ENCODE measurements at places on chromosomes 11 and 22.
A peak's percentile ranks its signal among the peaks of the same experiment; 100 is the strongest.

DNA sequence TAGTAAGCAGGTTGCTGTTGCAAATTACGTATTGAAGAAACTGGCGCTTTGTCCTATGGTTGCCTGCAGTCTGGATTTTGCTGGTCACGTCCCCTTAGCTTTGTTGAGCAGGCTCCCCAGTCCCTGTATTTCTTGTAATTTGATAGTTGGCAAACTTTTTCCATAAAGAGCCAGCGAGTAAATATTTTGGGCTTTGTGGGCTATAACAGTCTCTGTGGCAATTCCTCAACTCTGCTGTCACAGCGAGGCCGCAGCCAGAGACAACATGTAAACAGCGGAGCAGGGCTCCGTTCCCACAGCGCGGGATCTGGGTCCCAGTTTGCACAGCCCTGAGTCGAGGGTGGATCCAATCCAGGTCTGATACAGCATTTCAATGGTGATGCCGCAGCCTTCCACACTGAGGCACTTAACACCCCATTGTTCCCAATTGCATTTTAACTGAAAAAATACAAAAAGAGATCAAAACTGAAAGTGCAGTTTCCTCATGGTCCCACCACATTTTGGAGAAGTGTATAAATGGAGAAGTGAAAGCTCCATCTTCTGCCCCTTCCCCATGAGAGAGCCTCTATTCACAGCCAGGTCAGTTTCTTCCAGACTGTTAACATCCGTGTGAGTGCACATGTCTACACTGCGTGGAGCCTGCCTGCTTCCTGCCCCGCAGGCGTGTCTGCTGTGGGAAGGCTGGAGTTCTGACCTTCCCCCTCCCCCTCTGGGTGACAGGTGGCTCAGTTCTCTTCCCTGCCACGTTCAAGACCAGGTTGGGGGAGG lies 89.1 kb downstream of the RPS6KA4 start:
- DNase-seq: no peak

GRCh38 chr22:27283714-27284113 lies 517.8 kb downstream of the MN1 start:
- DNase-seq: no peak

- no peak for DNase-seq
Measured at GRCh38 chr11:124879493-124880289, 14.5 kb downstream of the ROBO3 start.

DNA sequence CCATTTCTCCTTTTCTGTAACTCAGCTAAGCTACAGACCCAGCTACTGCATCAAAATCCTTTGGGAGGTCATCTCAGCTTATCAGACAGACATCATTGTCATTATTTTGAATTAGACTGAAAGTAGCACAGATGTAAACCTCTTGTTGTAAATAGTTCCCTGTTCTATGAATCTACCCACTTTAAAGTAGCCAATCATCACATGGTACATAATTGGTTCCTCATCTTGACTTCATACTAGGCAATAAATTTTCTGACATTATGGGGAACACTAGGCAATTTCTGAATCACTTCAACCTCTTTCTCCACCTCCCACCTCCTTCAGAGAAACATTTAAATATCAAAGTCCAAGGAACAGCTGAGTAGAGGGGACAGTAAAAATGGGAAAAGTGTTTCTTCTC lies 47.9 kb downstream of the MPPED2 start:
- DNase-seq: no peak

DNA sequence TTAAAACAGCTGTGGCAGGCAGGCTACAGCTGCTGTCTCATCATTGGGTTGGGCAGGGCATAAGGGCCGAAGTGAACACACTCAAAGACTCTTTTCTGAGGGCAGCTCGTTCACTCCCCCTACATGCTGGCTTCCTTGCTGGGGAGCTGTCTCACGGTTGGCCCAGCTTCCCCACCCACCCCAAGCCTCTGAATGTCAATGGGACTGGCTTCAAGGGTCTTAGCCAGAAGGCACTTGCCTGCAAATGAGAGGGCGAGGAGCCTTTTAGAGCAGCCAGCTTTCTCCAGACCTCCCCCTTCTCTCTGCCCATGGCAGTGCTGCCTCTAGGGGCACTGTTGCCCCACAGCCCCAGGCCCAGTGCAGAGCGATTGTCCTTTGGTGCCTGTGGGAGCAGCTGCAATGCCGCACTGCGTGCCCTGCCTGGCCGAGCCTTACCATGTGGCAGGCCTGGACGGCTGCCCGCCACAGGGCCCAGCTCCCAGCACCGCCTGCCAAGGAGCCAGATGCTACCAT lies 94.7 kb upstream of the RASSF10 start:
- peak; percentile 67 for DNase-seq

- DNase-seq: peak; percentile 14
Measured at GRCh38 chr11:103202048-103202651, 92.9 kb downstream of the DYNC2H1 start.

DNA sequence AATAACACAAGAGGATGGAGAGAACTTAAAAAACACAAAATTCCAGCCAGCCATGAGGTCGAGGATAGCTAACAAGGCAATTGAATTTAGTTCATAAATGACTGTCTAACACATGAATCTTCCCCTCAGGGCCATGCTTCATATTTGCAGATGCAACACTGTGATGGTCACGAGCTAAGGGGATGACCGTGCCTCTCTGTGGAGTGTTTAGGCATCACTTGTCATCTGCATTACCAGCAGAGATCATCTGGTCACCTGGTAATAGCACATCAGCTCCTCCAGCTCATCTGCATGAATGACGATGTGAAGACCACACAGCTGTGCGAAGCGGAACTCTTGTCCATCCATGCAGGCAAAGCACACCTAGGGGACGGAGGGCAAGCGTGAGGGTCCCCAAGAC lies 20.9 kb upstream of the SLC25A1 start:
- no peak for DNase-seq

DNA sequence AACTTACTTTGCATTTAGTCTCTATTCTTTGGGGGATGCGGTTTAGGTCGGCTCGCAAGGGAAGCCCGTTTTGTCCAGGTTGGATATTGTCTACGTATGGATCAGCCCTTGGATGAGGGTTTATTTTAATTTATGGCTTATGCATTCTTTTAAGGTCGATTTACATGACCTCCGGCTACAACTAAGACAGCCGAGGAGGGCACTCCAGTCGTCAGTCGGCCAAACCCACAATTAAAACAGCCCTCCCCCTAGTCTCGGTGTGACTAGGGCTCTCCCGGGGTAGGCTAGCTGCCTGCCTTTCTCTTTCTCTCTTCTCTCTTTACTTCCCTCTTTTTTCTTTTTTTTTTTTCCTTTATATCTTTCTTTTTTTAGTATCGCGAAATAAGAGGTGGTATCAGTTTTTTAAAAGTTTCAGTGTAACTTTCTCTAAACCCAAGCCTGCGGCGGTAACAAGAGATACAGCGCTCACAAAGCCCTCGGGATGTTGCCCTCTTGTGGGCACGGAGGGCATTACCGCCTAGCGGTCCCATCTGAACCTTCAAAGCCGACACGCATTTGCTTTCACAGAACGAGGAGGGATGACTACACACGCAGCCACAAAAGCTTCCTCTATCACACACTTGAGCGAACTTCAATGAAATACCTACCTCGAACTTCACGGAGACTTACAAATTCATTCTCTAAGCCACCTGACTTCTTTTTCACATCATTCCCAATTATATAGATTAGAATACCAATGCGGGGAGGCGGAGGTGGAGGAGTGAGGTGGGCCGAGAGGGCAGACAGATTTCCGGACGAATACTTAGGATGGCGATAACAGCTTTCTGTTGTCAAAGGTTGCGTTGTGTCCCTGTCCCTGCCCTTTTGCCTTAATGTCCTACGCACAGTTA lies 132.3 kb upstream of the C11orf58 start:
- peak; percentile 49 for DNase-seq

DNA sequence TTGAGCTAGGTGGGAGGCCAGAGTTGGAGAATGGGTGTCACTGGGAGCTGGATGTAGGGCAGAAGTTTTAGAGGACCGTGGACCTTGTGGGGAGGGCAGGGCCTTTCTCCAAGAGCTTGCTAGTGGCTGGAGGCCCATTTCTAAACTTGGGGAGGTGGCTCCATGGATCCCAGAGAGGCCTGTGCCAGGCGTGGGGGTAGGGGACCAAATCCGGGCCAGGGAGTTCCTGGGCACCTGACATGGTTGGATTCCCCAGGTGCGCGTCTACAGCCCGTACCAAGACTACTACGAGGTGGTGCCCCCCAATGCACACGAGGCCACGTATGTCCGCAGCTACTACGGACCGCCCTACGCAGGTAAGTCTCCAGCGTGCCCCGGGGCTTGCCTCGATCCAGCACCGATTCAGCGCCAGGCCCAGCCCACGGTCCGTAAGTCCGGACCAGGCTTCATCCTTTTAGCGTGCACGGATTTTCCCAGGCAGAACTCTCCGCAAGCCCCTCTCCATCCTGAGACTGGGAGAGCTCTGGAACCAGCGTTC lies 14.2 kb downstream of the PLEKHB1 start:
- no peak for DNase-seq

GRCh38 chr11:86999859-87000753 lies 37.6 kb upstream of the TMEM135 start:
- DNase-seq: peak; percentile 10

DNA sequence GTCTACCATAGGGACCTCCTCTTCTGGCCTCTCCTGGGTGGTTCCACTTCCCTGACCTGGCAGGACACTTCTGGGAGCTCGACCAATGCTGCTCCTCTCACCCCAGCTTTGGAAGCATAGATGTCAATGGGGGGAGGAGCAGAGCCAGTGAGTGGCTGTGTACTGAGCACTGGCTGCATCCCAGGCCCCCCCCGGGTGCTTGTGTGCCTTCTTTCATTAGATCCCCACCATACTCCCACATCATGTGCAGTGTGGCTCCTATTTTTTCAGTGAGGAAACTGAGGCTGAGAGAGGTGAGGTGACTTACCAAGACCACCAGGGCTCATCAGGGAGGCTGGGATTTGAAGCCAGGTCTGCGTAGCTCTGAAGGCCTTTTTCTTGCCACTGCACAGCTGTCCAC lies 44.3 kb downstream of the LRRC32 start:
- no peak for DNase-seq

DNA sequence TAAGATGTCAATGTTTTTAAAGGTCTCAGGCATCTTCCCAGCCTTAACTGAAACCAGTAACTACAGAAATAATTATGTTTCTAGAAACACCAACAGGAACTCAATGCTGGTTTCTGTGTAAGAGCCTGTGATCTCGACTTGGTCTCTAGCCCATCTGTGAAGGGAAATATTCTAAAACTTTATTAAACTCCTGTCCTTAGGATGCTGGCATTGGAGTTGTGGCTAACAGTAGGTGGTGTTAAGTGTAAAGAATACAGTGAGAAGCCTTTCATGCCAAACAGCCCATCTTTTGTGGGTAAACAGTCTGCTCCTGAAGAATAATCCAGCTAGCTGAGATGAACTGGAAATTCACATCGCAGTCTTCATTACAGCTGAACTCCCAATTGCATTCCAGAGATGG lies 133.2 kb downstream of the ADAMTS15 start:
- no peak for DNase-seq

DNA sequence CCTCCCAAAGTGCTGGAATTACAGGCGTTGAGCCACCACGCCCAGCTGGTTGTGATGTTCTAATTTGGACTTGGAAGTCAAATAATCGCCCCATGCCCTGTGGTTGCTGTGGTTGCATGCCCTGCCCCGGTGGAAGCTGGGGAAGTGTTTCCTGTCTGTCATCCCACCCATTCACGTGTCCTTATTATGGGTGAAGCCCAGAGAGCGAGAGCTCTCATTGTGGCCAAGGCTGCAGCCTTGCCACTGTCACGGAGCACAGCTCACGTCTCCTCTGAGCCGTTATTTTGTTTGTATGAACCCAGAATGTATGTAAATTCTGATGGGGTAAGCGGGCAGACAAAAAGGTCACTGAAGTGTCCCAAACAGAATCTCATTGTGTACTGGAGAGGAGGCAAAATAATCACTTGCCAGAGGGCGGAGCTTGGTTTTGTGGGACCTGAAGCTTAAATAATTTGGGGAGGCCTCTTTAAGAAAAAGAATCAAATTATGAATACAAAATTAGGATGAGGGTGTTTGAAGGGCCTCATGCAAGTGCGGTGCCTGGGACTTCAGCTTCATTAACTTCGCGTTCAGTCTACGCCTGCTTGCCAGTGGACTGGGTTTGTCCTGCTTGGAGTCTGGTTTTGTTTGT lies 25.8 kb upstream of the TREH start:
- DNase-seq: no peak

DNA sequence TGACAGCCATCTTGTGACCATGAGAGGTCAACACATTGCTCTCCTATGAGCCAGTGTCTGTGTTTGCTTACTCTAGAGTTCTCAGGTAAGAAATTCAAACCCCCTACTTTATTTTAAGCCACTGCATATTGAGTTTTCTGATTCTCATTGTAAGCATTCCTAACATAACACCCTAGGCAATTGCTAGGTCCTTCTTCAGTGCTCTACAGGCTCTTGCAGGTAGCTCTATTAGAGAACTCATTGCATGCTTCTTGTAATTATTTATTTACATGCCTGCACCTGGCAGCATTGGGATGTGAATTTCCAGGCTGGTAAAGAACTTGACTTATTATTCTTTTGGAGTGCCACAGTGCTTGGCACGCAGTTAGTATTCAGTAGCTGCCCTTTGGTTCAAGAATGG lies 288.8 kb upstream of the SYN3 start:
- no peak for DNase-seq
